ENCODE measurements at places on chromosomes 16 and 17.

- DNase-seq, result no peak
These were observed 360.3 kb upstream of the ASIC2 start for GRCh38 chr17:33653399-33653788.

GRCh38 chr17:75152523-75152921 lies 1.8 kb downstream of the JPT1 start:
- no peak for DNase-seq

DNA sequence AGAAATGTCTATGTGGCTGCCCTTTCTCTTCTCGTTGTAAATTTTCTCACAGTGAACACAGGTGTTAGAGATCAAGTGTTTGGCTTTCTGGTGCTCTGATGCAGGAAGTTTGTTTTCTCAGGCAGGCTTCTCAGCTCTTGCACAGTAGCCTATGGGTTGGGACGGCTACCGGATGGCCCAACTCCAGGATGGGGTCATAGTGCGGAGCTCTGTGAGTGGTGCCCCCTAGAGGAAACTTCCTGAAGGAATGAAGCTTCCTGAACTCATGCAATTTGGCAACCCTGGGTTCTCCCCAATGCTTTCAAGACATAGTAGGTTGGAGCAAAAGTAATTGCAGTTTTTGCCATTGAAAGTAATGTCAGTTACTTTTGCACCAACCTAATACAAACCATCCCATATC lies 407.5 kb upstream of the HSBP1 start:
- no peak for DNase-seq

DNA sequence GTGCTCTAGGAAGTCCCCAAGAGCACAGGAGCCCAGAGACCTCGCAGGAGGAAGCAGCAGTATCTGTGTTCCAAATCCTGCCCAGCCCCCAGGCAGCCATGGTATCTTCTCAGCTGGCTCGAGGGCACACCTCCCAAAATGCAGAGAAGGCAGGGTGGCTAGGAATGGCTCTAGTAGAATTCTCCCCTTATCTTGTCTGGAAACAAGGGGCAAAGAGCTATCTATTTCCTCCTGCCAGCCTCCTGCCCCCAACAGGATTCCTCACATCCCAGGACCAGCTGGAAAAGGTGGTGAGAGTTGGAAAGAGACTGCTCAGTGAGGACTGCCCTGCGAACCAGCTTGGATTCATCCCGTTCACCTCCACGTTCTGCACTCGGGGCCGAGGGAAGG lies 8.6 kb upstream of the TSPOAP1 start:
- DNase-seq, result no peak

GRCh38 chr17:8284126-8284525 lies 4.3 kb upstream of the RANGRF start:
- no peak for DNase-seq

DNA sequence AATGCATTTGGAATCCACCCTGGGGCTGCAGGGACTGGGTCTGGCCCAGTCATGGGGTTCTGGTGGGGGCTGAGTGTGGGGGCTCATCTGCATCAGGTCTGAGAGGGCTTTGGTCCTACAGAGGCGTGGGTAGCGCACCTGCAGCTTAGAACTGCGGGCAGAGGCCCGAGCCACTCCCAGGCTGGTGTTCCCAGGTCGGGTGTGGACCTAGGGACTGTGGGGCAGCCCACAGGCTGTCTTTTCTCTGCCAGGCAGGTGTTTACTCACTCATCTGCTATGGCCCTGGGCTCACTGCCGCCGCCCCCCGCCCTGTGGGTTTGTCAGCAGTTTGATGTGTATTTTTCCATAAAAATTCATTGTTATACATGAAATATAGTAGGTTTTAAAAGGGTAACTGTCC lies 27.0 kb upstream of the DOC2B start:
- no peak for DNase-seq

Data from RKO (cell line).